ENCODE measurements at places on chromosomes 7 and 10. TPM values are rescaled to one million over a fixed set of nuclear protein-coding genes. Genes with fewer than 3 reads are reported as not detected.
A peak's percentile ranks its signal among the peaks of the same experiment; 100 is the strongest.

- DNase-seq: no peak
Observed at GRCh38 chr7:106270122-106270977, 14.4 kb downstream of the NAMPT start.

GRCh38 chr10:108894402-108895301 lies 1028.7 kb downstream of the XPNPEP1 start:
- DNase-seq: no peak

DNA sequence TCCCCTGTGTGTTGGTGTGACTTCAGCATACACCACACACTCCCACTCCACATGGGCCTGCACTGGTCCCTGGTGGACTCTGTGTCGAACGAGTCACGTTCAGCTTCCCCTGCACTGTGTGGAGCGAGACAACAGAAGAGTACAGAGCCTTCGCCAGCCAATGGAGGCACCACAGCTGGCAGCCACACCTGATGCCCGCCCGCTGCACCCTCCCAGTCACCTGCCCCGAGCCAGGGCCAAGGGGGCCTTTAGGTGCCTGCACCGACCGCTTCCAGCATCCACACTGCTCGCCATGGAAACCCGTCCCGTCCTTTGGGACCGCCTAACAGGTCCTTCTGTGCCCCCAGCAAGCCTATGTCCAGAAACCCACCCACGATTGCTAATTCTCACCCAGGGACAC lies 9.2 kb downstream of the FOXL3 start:
- no peak for DNase-seq

GRCh38 chr7:50558294-50559053 lies 6.7 kb downstream of the DDC start:
- no peak for DNase-seq

SSMEM1 gene
- not detected for total RNA-seq

DNA sequence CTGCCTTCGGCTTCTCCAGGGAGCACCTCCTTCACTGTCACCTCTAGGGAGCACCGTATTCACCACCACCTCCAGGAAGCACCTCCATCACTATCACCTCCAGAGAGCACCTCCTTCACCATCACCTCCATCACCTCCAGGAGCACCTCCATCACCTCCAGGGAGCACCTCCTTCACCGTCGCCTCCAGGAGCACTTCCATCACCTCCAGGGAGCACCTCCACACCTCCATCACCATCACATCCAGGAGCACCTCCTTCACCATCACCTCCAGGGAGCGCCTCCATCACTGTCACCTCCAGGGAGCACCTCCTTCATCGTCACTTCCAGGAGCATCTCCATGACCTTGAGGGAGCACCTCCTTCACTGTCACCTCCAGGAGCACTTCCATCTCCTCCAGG lies 102.3 kb downstream of the DNAJB6 start:
- DNase-seq: no peak

DNA sequence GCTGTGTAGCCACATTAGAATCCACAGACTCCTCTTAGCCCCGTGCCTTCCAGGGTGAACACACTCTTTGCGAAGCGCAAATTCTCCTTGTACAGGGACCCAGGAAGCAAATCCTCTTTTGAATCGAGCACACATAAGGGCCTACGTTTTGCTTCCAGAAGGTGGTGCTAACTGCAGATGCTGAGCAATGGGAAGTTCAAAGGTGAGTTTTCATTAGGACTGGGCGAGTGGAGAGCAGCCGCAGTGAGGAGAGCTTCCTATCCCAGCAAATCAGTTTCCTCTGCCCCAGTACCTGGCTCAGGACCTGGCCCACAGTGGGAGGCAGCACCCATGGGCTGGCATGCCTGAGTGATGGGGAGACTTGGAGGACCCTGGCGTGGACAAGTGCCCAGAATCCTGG lies 23.5 kb upstream of the GPR26 start:
- no peak for DNase-seq

CFAP69 gene
- total RNA-seq: 0.51 TPM

DNA sequence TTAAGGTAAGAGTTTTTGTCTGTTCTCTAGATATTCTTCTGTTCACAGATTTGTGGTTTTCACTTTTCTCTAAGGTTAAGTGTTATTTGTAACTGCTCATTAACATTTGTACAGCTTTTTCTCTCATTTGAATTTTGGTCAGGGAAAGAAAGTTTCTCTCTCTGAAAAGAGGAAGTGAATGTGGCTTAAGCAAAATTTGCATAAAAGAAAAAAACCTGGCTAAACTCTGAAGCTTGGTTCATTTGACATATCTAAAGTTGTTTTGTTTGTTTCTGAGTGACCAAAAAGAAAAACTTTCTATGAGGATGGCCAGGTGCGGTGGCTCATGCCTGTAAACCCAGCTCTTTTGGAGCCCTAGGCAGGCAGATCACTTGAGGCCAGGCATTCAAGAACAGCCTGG lies 22.0 kb upstream of the SLC26A4 start:
- DNase-seq: no peak

GRCh38 chr10:75088640-75089039 lies 22.8 kb upstream of the SAMD8 start:
- no peak for DNase-seq

DNA sequence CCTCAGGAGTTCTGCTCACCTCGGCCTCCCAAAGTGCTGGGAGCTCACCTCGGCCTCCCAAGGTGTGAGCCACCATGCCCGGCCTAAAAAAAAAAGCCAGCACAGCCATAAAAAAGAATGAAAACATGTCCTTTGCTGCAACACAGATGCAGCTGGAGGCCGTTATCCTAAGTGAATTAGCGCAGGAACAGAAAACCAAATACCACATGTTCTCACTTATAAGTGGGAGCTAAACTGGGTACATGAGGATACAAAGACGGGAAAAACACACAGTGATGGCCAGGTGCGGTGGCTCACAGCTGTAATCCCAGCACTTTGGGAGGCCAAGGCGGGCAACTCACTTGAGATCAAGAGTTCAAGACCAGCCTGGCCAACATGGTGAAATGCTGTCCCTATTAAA lies 20.9 kb downstream of the PSPH start:
- no peak for DNase-seq

PCLO gene
- 0.58 TPM for total RNA-seq

NT5C3A gene
- 18.2 TPM for total RNA-seq

GRCh38 chr10:61217851-61218565 lies 235.2 kb downstream of the TMEM26 start:
- DNase-seq: no peak

NME8 gene
- total RNA-seq: not detected

DNA sequence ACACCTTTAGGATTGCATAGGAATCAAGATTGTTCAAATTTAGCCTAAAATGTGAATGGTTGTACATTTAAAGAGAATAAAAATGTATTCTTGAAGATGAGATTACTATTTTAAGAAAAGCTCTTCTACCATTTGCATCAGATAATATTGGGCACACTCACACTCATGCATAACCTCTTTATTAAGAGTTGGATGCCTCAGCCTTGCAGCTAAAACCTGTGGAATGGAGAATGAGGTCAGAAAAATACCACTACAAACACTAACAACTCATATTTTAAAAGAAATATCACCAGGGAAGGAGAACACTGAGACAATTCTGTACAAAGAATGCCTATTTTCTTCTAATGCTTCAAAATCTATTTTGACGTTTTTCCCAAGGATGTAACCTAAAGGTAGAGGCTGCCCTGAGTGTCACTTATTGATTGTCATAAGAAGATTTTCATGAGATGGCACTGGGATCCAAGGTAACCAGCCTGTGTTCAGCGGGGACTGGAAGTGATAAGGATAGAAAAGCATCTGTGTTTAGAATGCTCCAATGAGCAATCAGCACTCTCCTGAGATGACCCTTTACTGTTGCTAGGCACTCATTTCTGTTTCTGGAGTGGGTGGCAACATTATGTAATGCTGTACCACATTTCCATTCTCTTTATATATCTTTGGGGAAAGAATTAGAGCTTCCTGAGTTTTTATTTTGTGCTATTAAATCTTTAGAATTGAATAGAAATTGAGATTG lies 26.6 kb downstream of the REEP3 start:
- DNase-seq: no peak

- no peak for DNase-seq
Observed at GRCh38 chr7:135274495-135275268, 41.0 kb downstream of the STRA8 start.

DNA sequence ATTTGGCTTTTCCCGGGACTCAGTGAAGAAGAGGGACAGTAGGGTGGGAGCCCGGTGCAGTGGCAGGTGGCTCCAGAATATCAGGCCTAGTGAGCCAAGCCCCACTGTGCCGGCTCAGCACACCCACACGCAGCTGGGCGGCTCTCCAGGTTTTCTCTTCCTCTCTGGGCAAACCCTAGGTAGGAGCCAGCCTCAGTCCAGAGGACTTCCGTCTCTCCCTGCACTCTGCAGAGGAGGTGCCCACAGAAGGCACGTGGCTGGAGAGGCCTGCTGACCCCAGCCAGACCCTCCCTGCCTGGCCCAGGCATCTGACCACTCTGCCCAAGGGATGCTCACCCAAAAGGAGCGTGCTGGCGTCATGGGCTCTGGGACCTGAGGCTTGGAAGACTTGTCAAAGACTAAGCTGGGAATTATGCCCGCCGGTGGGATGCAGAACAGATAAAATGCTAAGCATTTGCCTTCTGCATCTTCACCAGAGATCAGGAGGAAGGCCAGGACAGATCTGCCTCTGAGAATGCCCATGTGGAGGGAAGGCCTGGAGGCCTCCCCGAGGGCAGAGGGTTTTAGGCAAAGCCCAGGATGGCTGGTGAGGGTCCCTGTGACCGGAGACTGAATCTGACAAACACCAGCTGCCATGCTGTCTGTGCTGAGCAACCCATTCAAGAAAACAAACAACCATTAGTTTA lies 40.2 kb downstream of the TCERG1L start:
- DNase-seq: no peak

SORCS1 gene
- not detected for total RNA-seq

- peak; percentile 22 for DNase-seq
Observed at GRCh38 chr7:34385384-34385783, 272.6 kb upstream of the NPSR1 start.

UPF2 gene
- total RNA-seq: 12.2 TPM

HOXA2 gene
- 2.0 TPM for total RNA-seq

BMPER gene
- total RNA-seq: 0.29 TPM

TYW1B gene
- total RNA-seq: 0.80 TPM

- DNase-seq: no peak
Observed at GRCh38 chr10:74760086-74760979, 66.1 kb upstream of the KAT6B start.

- DNase-seq: no peak
Observed at GRCh38 chr10:13047529-13048206, 46.2 kb upstream of the CCDC3 start.

RNF148 gene
- total RNA-seq: 2.2 TPM

GRCh38 chr7:23120106-23120505 lies 14.5 kb downstream of the KLHL7 start:
- no peak for DNase-seq

MMD2 gene
- total RNA-seq: not detected

DNA sequence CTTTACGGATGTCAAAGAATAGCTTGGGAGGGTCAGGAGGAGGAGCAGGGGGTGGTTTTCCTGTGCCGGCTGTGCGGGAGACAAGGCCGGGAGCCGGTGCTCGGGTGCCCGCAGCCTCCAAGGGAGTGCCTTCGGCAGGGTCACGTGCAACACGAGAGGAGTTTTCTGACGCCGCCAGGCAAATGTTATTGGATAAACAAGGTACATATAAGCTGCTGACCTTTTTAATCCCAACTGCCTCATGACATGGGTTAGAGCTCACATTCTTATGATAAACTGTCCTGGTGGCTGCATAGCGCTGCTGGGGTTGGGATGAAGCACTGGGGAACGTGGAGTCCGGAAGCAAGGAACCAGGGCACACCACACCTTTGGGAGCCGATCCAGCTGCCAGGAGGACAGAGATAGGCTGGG lies 124.8 kb upstream of the PDLIM1 start:
- DNase-seq: no peak

TUBB8 gene
- total RNA-seq: 0.29 TPM

VENTX gene
- not detected for total RNA-seq

GRCh38 chr10:46084321-46085165 lies 38.5 kb upstream of the MSMB start:
- no peak for DNase-seq

VWDE gene
- 0.12 TPM for total RNA-seq

GRCh38 chr10:75910032-75910431 lies 478.6 kb downstream of the LRMDA start:
- no peak for DNase-seq

DNA sequence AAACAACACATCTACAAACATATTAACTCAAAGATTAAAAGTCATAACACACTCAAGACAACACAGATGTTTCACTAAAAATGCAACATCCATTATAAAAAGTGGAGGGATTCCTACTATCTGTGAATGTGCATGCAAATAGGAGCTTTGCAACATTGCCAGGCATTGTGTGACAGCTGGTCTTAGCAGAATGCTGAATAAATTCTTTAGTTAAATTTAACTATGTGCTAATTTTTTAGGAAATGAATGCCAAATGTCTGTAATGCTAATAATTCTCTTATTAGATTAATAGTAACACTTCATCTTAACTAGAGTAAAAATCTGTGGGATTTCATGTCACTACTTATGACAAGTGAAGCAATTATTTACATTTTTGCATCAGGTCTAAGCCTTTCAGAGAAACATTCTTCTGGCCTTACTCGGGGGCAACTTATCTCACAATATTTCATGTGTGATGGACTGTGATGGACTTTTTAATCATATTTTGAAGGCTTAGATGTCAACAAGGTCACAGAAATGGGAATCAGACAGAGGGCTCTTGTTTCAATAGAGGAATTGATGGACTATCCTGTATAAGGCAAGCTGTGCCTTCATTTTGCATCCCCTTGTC lies 524.6 kb upstream of the KCND2 start:
- no peak for DNase-seq

ZFAND2A gene
- total RNA-seq: 17.2 TPM

OR13A1 gene
- total RNA-seq: not detected

PNLIP gene
- total RNA-seq: not detected

GRCh38 chr7:158885624-158886023 lies 29.3 kb downstream of the DYNC2I1 start:
- DNase-seq: no peak

LRMDA gene
- total RNA-seq: 0.75 TPM

DNA sequence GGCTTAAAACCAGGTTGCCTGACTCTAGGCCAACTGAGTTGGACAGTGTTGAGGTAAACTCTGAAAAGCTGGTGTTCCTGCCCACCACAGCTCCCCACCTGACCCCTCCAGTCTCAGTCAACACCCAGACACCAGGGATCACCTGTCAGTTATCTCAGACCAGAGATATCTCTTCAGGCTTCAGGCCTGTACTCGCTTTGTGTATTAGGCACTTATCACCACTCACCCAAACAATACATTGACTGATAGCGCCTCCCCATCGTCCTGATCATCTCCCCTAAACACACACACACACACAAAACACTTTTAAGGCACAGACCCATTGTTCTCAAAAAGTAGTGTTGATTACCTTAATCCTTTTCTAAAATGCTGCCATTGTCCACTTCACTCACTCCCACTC lies 111.5 kb downstream of the PLCE1 start:
- DNase-seq: no peak

ZNF438 gene
- 3.9 TPM for total RNA-seq

IL6 gene
- 40.4 TPM for total RNA-seq

GRCh38 chr10:44465401-44466115 lies 80.7 kb upstream of the CXCL12 start:
- DNase-seq: no peak

EZH2 gene
- 26.5 TPM for total RNA-seq

SEC24C gene
- total RNA-seq: 66.1 TPM

- no peak for DNase-seq
Observed at GRCh38 chr10:34626158-34626880, 188.8 kb downstream of the PARD3 start.

CNNM1 gene
- total RNA-seq: 0.63 TPM

All from epithelial cell of proximal tubule (primary cell).